ENCODE measurements at places on chromosomes 5 and 9. TPM values are rescaled to one million over a fixed set of nuclear protein-coding genes. Genes with fewer than 3 reads are reported as not detected.

GRCh38 chr9:75175395-75175794 is 87.1 kb downstream of the OSTF1 start:
- H3K27me3 ChIP-seq = no peaks in the 10 kb centered on the region
- no peaks in the 10 kb centered on the region for H3K4me1 ChIP-seq
- no peak for DNase-seq
- no peak overlapping the region for H3K4me3 ChIP-seq

DNA sequence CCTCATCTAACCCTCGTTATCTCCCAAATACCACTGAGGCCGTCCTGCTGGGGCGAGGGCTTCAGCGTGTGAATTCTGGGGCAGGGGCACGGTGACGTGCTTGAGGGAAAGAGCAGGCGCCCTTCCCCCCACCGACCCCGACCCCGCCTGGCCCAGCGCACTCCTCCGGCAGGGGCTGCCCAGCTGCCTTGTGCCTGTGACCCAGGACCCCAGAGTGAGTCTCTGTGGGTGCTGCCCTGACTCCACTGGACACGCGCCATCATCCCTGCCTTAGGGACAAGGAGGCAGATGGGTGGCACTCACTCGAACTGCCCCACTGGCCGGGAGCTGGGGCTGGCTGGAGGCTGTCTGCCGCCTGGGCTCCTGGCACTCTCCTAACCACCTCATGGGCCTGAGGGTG is 136.2 kb upstream of the LPCAT1 start:
- peaks cover 4% of the 10 kb centered on the region for H3K4me1 ChIP-seq
- no peaks in the 10 kb centered on the region for H3K36me3 ChIP-seq
- DNase-seq = peak; percentile 61

GRCh38 chr9:33662871-33663270 is 132.5 kb upstream of the PRSS3 start:
- H3K4me3 ChIP-seq = no peak overlapping the region
- H3K27me3 ChIP-seq = peaks cover 8% of the 10 kb centered on the region
- no peaks in the 10 kb centered on the region for H3K4me1 ChIP-seq
- H3K27ac ChIP-seq = no peak overlapping the region
- no peak for DNase-seq

GRCh38 chr9:27337236-27337635 is 40.3 kb upstream of the EQTN start:
- no peak overlapping the region for H3K27ac ChIP-seq
- H3K27me3 ChIP-seq = no peaks in the 10 kb centered on the region
- no peaks in the 10 kb centered on the region for H3K36me3 ChIP-seq
- H3K4me1 ChIP-seq = no peaks in the 10 kb centered on the region
- no peak overlapping the region for H3K4me3 ChIP-seq

STXBP1 gene
- 25.4 TPM for total RNA-seq

IFNK gene
- not detected for total RNA-seq

DIAPH1 gene
- 106 TPM for total RNA-seq

DOCK2 gene
- 3.9 TPM for total RNA-seq

ADAMTS13 gene
- total RNA-seq = 24.6 TPM
